NCI-H2081 treated with DMSO at 0.1 percent for 48 hours (cell line): ENCODE measurements at places on chromosomes 11 and 22.
A peak's percentile ranks its signal among the peaks of the same experiment; 100 is the strongest.

DNA sequence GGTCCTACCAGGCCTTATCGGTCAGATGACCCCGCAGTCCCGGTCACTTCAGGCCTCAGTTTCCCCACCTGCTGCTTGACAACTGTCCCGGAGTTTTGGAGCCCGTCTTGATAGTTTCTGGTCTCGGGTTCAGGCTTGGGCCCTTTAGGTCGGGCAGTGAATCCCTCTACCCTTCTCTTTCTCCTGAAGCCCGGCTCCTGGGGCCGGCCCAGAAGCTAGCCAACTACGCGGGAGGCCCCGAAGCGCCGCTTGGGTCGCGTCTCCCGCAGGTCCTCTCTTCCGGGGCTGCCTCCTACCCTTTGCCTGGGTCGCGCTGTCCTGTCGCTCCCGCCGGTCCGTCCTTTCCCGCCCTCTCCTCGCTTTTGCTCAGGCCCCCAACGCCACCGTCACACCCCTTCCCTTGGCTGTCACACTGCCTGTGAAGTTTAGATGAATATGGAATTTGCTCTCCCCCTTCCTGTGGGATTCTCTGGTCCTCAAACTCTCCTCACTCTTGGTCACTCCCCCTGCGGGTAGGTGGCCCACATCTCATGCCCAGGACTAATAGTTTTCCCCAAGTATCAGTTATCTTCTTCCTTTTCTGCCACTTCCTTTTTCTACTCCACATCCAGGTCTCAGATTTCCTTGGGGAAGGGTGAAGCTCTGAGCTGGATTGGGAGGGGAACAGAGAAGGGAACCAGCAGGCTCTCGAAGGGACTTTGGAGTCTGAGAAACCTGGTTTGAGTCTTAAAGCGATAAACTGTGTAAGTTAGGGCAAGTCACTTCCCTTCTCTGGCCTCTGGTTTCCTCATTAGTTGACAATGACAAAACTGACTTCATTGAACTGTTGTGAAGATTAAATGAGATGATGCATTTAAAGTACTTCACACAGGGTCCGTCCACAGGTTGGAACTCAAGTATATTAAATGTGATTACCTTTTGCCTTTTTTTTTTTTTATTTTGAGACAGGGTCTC is 790 bp downstream of the RAB1B start:
- no peak for DNase-seq

GRCh38 chr11:24413391-24413790 is 83.5 kb upstream of the LUZP2 start:
- DNase-seq = no peak

- DNase-seq = peak; percentile 95
Measured at GRCh38 chr11:112961146-112961668, at the start of gene NCAM1. Gene NCAM1 (plus strand): TSS chr11:112961420.

DNA sequence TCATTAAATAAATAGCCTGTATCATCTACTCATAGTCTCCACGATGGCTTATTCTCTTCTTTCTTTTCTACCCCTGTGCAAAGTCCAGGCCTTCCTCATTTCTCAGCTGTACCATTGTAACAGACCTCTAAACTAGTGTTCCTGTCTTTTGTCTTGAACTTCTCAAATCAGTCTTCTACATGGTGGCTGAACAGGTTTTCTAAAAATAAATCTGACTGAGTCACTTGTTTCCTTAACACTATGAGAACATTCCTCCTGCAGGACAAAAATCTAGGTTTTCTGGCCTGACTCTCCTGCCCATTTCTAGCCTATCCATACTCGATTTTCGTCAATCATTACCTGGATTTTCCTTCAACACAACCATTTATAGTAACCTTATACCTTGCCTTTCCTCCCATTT is 1080.8 kb upstream of the TENM4 start:
- no peak for DNase-seq

GRCh38 chr11:10838083-10838482 is 19.8 kb downstream of the ZBED5 start:
- no peak for DNase-seq

- no peak for DNase-seq
Measured at GRCh38 chr22:40805699-40806203, 13.4 kb downstream of the SLC25A17 start.

DNA sequence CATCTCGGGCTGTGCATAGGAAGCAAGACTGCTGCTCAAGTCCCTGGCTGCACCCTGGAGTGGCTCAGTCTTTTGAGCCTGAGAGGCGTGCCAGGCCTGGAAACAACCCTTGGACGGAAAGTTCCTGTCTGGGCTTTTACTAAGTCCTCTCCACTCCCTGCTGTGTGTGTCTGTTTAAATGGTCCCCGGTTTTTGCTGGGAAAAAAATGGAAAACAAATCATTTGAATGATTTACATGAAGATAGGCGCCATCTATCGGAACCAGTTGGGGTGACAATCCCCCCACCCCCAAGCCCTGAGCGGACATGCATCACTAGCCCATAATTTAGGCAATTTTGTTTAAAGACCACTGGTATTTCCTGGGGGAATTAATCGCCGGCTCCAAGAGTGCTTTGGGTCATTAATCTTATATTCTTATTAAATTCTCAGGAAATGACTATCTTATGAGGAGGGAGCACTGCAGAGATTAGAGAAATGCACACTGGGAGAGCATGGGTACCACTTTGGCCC is 2.7 kb upstream of the GAB2 start:
- DNase-seq = no peak

GRCh38 chr11:103274025-103274424 is 164.8 kb downstream of the DYNC2H1 start:
- no peak for DNase-seq

DNA sequence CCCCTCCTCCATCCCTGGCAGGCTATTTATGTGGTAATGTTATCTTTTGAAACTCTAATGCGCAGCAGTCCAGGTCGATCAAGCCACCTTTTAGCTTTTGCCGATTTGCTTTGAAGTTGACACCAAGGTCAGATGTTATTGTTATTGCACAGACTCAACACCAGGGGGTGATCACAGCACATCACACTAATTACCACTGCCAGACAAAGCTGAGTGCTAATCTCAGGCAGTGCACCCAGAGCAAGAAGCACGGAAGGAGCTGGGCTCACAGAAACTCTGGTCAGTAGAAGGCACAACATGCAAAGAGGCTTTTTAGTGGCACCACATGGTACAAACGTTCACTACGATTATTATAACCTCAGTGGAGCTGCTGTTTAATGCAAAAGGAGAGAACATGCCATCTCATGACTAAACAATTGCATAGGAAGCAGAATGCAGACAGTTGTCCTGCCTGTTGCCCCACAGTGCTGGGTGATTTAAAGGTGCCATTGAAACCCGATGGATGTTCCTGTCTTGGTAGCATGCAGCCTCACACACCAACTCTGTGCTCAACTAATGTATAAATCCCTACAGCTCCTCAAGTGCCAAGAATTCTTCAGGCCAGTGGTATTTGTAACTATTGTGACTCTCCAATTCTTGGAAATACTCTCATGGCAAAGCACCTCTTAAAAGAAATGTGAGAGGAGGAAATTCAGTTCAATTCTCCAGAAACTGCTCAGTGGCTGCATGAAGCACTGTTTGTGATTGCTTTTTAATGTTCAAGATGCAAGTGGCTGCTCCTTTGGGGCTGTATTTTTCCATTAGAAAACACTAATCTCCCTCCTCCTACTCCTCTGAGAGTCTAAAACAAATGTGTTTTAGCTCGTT is 353.9 kb upstream of the DDI1 start:
- DNase-seq = peak; percentile 38

GRCh38 chr11:1805525-1805924 is 29.3 kb upstream of the SYT8 start:
- DNase-seq = no peak

DNA sequence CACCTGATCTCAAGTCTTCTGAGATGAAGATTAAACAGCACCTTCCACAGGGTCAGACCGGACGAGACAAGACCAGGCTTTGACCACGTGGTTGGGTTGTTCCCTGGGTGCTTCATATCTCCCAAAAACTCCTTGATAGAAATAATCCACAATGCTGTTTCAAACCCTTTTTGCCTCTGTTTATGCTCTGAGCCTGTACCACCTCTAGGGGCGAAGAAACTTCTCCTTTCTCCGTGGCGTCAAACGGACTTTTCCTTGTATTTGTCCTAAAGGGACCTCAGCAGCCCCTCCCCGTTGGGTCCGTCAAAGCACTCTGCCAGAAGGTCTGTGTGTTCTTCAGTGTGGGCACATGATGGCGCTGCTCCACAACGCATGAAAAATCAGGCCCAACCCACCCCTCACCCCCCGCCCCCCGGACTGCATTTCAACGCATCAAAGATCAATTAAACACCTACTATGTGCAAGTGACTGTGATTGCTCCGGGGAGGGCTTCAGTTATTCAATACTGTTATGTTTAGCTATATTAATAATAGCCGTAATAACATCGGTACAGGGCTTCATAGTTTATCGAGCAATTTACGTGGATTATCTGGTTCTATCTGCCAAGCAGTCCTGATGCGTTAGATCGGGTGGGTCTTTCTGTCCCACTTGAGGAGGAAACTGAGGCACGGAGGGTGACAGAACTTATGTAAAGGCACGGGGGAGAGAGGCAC is 17.3 kb upstream of the EIF3D start:
- peak; percentile 17 for DNase-seq

GRCh38 chr22:39873965-39874364 is 19.6 kb downstream of the ENTHD1 start:
- no peak for DNase-seq

GRCh38 chr11:12454782-12455181 is 77.4 kb downstream of the PARVA start:
- no peak for DNase-seq

DNA sequence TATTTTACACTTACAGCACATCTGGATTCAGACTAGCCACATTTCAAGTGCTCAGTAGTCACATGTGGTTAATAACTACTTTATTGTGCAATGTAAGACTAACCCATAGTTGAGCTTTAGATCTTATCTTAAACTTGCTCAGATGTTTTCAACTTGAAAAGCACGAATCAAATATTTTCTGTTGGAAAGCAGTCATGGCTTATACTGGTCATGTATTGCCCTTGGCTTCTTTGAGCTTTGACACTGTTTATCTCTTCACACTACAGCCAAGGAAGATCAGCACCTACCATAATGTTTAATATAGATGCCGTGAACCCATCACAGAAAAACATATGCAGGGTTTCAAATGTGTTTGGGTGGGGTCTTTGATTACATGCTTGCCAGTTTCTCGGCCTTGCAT is 4.4 kb downstream of the RBX1 start:
- DNase-seq = no peak

GRCh38 chr22:29167032-29167911 is 38.4 kb upstream of the EMID1 start:
- DNase-seq = no peak

DNA sequence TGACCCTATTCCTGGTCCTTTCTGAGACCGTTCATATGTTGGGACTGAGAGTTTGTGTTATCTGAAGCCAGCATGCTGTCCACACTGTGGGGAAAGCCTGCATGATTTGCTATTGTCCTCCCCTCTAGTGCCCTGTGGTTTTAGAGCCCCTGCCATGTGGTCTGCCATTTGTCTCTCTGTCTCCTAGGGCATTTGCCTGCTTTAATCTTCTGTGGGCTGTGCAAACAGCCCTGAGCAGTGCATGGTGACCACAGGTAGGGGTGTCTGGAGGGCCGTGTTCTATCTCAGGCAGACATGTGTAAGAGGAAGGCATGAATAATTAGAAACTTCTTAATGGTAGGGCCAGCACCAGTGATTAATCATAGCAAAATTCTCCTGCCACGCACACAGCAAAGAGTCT is 23.0 kb downstream of the AMPD3 start:
- DNase-seq = no peak

- no peak for DNase-seq
Measured at GRCh38 chr11:47179655-47179991, 2.9 kb upstream of the ARFGAP2 start.

- no peak for DNase-seq
Measured at GRCh38 chr11:14390669-14391068, 31.7 kb upstream of the RRAS2 start.
